ENCODE measurements at places on chromosomes 12 and 14.

GRCh38 chr14:23430016-23430722 lies 5.3 kb downstream of the MYH7 start:
- H3K4me1 ChIP-seq: no peaks in the 10 kb centered on the region
- H3K36me3 ChIP-seq: no peaks in the 10 kb centered on the region
- peaks cover 2% of the 10 kb centered on the region for H3K27me3 ChIP-seq
- H3K4me3 ChIP-seq: no peak overlapping the region
- no peak overlapping the region for H3K27ac ChIP-seq

DNA sequence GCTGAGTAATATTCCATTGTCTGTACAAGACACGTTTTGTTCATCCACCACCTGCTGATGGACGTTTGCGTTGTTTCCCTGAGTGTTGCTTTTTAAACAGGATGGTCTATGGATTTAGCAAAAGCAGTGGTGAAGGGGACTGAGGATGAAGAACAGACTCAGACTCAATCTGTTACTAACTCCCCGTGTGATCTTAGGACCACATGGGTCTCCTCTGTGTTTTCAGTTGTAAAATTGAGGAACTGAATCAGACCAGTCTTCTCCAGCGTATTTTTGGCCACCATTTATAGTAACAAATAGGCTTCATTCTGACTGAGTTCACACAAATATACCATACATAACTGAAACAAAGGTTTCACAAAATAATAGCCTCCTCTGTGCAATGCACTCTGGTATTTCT lies 85.6 kb downstream of the FOXN3 start:
- H3K4me3 ChIP-seq: no peak overlapping the region
- no peaks in the 10 kb centered on the region for H3K4me1 ChIP-seq
- no peaks in the 10 kb centered on the region for H3K36me3 ChIP-seq
- no peak overlapping the region for H3K27ac ChIP-seq

GRCh38 chr12:119412811-119413794 lies 78.6 kb downstream of the CCDC60 start:
- peaks cover 3% of the 10 kb centered on the region for H3K4me1 ChIP-seq
- no peaks in the 10 kb centered on the region for H3K27me3 ChIP-seq
- no peak overlapping the region for H3K4me3 ChIP-seq
- no peaks in the 10 kb centered on the region for H3K36me3 ChIP-seq
- peak; percentile 70 for DNase-seq

- H3K27me3 ChIP-seq: no peaks in the 10 kb centered on the region
- H3K4me1 ChIP-seq: no peaks in the 10 kb centered on the region
- no peaks in the 10 kb centered on the region for H3K36me3 ChIP-seq
- H3K4me3 ChIP-seq: no peak overlapping the region
- no peak overlapping the region for H3K27ac ChIP-seq
Observed at GRCh38 chr12:119902084-119902509, 25.0 kb upstream of the CIT start.

- DNase-seq: no peak
- H3K27ac ChIP-seq: peak overlapping the region; percentile 93
- no peaks in the 10 kb centered on the region for H3K36me3 ChIP-seq
- no peaks in the 10 kb centered on the region for H3K27me3 ChIP-seq
- no peak overlapping the region for H3K4me3 ChIP-seq
Observed at GRCh38 chr12:84069699-84070098, 842.9 kb downstream of the SLC6A15 start.

DNA sequence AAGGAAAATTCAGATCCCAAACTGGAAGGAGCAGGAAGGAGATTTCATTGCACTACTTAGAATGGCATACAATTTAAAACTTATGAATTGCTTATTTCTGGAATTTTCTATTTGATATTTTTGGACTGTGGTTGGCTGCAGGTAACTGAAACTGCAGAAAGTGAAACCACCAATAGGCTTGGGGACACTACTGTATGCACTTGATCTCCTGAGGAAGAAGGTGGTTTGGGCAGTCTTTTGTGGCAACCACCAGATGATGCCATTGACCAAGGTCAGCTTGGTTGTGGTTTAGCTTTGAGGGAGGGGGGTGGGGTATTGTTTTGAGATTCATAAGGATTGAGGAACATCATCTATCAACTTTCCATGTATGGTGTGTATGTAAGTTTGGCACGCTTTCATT lies 209.5 kb upstream of the STXBP6 start:
- no peak for DNase-seq
- no peaks in the 10 kb centered on the region for H3K4me1 ChIP-seq
- no peak overlapping the region for H3K27ac ChIP-seq
- no peak overlapping the region for H3K4me3 ChIP-seq
- H3K36me3 ChIP-seq: no peaks in the 10 kb centered on the region
- H3K27me3 ChIP-seq: no peaks in the 10 kb centered on the region

- no peaks in the 10 kb centered on the region for H3K4me1 ChIP-seq
- H3K4me3 ChIP-seq: no peak overlapping the region
- H3K27ac ChIP-seq: no peak overlapping the region
- no peak for DNase-seq
- H3K36me3 ChIP-seq: no peaks in the 10 kb centered on the region
Observed at GRCh38 chr12:119546340-119546739, 47.2 kb upstream of the TMEM233 start.

DNA sequence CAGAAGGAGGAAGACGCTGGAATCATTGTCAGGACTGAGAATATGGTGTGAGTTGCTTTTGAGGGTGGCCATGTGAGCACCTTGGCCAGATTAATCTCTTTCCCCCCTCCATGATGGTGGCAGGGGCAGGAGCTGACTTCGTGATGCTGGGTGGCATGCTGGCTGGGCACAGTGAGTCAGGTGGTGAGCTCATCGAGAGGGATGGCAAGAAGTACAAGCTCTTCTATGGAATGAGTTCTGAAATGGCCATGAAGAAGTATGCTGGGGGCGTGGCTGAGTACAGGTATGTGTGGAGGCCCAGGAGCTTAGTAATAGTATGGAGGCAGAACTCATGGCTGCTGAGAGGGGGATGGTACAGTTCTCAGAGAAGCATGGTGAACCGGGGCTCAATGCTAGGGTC lies 4.3 kb downstream of the TINF2 start:
- H3K4me1 ChIP-seq: peaks cover 35% of the 10 kb centered on the region
- peaks cover 56% of the 10 kb centered on the region for H3K36me3 ChIP-seq
- no peak overlapping the region for H3K27ac ChIP-seq
- H3K27me3 ChIP-seq: no peaks in the 10 kb centered on the region
- H3K4me3 ChIP-seq: no peak overlapping the region

GRCh38 chr14:58637391-58638230 lies at the start of gene DACT1:
TSS of gene DACT1 (plus strand) at chr14:58637962. CDS start at chr14:58638203, 241 bp downstream.
- no peaks in the 10 kb centered on the region for H3K27me3 ChIP-seq
- H3K4me1 ChIP-seq: peaks cover 14% of the 10 kb centered on the region
- H3K27ac ChIP-seq: peak within 1 kb of the TSS; percentile 43
- H3K36me3 ChIP-seq: peaks cover 24% of the 10 kb centered on the region
- peak; percentile 82 for DNase-seq

DNA sequence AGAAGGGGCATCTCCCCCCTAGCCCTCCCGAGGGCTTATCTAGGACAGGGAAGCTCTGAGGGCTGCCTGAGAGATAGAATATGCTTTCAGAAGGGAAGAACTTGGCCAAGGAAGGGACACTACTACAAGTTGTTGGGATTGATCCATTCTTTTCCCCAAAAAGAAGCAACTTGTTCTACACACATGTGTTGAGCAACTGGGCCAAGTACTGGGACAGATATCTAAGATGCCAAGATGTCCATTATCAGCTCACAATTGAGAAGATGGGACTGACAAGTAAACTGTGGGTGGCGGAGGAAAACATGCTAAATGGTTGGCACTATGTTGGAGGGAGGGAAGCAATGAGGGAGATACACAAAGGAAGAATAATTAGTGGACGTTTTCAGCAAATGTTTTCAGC lies 30.9 kb downstream of the PLEKHG7 start:
- H3K27me3 ChIP-seq: no peaks in the 10 kb centered on the region
- H3K4me1 ChIP-seq: peaks cover 18% of the 10 kb centered on the region
- DNase-seq: no peak
- no peak overlapping the region for H3K4me3 ChIP-seq

GRCh38 chr14:72925171-72925759 lies 999 bp upstream of the DCAF4 start:
- peak overlapping the region; percentile 93 for H3K4me3 ChIP-seq
- no peaks in the 10 kb centered on the region for H3K36me3 ChIP-seq

DNA sequence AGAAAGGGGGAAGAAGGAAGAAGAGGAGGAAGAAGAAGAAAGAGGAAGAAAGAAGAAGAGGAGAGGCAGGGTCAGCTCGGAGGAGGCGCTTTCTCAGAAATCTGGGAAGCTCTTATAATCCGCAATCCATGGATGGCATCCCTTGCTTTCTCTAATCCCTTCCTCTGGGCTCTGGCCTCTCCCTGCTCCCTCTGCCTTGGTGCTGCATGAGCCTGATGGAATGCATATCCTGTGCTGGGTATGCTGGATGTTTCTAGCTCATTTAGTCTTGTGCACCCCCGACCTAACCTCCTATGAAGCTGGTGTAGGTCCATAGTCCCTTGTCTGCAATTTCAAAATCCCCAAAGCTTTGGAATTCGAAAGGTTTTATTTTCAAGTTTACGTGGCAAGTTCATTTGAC lies 94.2 kb upstream of the MYL2 start:
- H3K36me3 ChIP-seq: no peaks in the 10 kb centered on the region
- no peak overlapping the region for H3K27ac ChIP-seq
- H3K4me3 ChIP-seq: no peak overlapping the region
- no peak for DNase-seq
- H3K4me1 ChIP-seq: no peaks in the 10 kb centered on the region

- no peaks in the 10 kb centered on the region for H3K27me3 ChIP-seq
- no peak overlapping the region for H3K4me3 ChIP-seq
- DNase-seq: no peak
- H3K27ac ChIP-seq: no peak overlapping the region
- H3K4me1 ChIP-seq: no peaks in the 10 kb centered on the region
- H3K36me3 ChIP-seq: no peaks in the 10 kb centered on the region
Observed at GRCh38 chr12:31033146-31033545, 40.5 kb upstream of the DDX11 start.

DNA sequence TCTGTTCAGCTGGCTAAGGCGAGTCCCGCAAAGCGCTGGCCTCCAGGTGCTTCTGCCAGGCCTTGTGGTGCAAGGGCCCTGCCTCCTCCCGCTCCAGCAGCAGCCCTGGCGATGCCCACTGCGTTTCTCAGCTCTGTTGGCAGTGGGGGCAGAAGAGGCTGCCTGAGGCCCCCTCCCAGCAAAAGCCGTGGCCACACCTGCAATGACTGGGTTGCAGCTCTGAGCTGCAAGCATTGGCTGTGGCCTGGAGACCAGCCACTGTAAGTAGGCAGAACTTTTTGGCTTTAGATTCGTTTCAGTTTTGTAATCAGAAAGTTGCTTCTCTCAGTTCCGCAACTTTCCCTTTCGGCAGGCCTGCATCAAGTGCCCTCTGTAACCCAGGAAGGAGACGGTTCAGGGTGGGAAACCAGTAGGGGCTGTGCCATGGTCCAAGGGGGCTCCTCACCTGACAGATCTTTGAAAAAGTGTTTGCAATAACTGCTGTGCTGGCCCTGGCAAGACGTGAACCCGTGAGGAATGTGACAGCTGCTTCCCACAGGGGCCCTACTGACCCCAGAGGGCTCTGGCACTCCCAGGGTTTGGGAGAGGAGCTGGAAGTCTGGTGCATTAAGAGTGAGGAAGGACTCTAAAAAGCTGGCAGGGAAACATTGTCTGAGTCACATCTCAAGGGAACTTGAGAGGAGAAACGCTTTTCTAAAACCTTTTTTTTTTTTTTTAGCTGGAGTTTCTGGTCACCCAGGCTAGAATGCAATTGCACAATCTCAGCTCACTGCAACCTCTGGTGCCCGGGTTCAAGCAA lies 54.5 kb upstream of the MAX start:
- no peaks in the 10 kb centered on the region for H3K27me3 ChIP-seq
- no peaks in the 10 kb centered on the region for H3K36me3 ChIP-seq
- DNase-seq: no peak
- H3K4me3 ChIP-seq: no peak overlapping the region

DNA sequence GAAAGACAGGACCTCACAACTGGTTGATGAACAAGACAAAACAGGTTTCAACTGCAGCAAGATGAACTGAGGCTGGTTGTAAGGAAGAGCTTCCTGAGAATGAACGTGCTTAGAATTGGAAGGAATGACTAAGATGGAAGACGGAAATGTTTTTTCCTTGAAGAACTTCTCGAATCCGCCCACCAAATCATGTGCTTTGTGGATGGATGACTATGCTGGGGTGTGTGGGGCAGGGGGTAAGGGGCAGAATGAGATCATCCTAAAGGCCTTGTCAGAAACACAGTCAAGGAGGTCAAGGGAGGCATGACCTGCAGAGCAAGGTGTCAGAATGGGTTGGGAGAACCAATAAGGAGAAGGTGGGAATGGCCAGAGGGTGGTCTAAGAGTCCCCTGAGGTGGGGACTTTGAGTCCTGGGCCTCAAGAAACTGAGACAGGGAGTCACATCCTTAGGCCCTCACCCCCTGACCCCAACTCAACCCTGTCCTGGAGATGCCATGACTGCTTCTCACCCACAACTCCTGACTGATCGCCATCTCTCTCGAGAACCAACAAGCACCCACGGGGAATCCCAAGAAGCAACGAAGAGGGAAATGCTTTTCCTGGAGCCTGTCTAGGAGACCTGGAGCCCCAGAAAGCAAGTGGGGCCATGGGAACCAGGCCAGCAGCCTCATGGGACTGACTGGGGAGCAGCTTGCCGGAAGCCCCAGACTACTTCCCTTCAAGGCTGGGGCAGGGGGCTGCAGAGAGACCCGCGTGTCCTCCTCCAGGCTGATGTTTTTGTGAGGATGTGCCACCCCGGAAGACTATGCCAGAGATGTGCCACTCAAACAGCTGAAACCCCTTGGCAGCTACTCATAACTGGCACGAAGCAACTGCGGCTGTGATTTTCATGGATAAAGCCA lies 84.0 kb downstream of the ACTN1 start:
- H3K36me3 ChIP-seq: peaks cover 66% of the 10 kb centered on the region
- no peak for DNase-seq
- no peak overlapping the region for H3K27ac ChIP-seq
- no peaks in the 10 kb centered on the region for H3K27me3 ChIP-seq

GRCh38 chr12:40768125-40768864 lies 76.1 kb downstream of the CNTN1 start:
- no peaks in the 10 kb centered on the region for H3K36me3 ChIP-seq
- no peak overlapping the region for H3K27ac ChIP-seq
- no peak overlapping the region for H3K4me3 ChIP-seq

DNA sequence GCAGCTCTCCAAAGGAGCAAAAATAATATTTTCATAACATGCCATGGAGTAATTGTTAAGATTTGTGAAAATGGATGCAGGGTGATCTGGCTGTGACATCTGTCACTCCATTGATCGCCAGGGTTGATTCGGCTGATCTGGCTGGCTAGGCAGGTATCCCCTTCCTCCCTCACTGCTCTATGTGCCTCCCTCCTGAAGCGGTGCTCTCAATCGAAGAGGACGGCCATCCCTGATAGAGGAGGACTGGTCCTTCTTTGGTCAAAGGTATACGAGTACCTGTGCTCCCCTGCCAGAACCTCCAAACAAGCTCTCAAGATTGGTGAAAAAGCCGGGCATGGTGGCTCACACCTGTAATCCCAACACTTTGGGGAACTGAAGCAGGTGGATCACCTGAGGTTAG lies 47.9 kb downstream of the VCPKMT start:
- no peak overlapping the region for H3K4me3 ChIP-seq
- no peaks in the 10 kb centered on the region for H3K4me1 ChIP-seq
- H3K27ac ChIP-seq: no peak overlapping the region
- no peak for DNase-seq
- H3K27me3 ChIP-seq: no peaks in the 10 kb centered on the region

- DNase-seq: peak; percentile 58
- peaks cover 5% of the 10 kb centered on the region for H3K36me3 ChIP-seq
- H3K4me1 ChIP-seq: peaks cover 25% of the 10 kb centered on the region
- no peaks in the 10 kb centered on the region for H3K27me3 ChIP-seq
Observed at GRCh38 chr14:64510825-64511671, 6.5 kb downstream of the ZBTB1 start.
